ENCODE measurements at places on chromosomes 11 and 22.

- DNase-seq, result no peak
Measured at GRCh38 chr11:2643746-2644145, 56.0 kb downstream of the KCNQ1OT1 start.

DNA sequence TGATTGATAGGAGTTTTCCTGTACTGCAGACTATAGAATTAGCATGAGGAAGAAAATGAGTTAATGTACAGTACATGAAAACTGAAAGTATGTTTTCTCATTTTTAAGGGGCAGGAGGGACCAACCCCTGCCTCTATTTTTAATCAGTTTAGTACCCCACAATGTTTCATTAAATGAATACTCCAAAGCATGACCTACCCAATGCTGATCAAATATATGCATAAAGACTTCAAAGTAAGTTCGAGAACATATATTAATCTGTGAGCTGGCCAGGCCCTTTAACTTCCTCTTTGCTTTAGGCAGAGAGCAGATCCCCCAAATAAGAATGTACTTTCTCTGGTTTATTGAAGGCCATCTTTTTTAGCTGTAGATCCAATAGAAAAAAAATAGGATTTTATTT lies 161.0 kb downstream of the FCHSD2 start:
- no peak for DNase-seq

DNA sequence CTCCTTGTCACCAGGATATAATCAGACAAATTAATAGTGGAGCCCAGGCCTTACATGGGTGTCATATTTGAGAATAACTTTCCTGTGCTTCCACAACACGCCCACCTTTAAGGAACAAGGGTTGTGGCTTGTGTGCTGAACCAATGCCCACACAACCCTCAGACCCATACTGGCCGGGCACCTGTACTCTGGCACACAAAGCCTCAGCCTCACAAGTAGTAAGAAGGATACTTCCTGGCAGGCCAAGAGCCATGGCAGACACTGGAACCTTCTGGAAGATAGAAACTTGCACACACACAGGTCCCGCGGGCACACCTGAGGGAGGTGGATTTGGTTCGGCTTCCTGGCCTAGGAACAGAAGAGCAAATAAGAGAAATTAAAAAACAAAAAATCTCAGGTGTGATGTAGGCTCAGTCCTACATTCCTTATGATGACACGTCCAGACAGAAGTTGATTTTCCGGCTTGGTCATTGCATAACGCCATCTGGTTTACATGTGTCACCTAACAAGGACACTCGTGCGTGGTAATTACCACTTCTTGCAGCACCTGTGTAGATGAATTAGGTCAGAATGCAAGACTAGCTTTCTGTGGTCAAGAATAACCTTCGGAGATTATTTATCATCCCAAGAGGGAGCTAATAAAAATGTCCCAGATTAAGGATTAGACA lies 5.8 kb upstream of the BRD1 start:
- DNase-seq, result no peak

GRCh38 chr11:34546511-34547209 lies 33.1 kb upstream of the ELF5 start:
- DNase-seq, result no peak

DNA sequence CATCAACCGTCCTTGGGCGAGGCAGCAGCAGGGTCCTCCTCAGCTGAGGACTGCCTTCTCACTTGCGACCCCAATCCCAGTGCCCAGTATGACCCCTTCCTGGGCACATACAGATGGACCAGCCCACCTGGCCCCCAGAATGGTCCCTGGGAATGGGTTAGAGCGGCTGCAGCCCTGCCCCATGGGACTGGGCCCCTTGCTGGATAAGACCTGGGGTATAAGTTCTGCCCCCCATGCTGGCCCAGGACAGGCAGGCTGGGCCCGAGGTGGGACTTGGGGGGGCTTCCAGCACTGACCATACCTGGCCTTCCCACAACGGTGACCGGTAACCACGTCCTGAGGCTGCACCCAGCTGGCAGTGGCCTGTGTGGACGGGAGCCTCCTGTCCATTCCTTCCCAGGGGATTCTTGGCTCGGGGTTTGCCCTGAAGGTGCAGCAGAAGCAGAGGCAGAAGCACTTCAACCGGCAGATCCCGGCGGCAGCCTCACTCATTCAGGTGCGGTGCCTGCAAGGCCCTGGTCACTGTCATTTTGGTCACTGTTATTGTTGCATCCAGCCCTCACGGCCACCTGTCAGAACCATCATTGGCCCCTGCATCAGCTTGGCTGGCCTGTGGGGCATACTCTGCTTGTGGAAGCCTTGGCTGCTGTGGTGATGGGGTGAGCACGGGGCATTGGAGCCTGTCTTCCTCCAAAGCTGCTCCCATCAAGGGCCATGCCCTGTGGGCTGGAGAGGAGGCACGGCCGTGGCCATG lies 114.8 kb downstream of the KCNQ1OT1 start:
- DNase-seq, result no peak

GRCh38 chr11:28476049-28476448 lies 367.9 kb downstream of the METTL15 start:
- DNase-seq, result no peak

- no peak for DNase-seq
Measured at GRCh38 chr11:84853841-84854497, 773.2 kb downstream of the DLG2 start.

- peak; percentile 63 for DNase-seq
Measured at GRCh38 chr22:40426594-40427333, 56.4 kb downstream of the SGSM3 start.

- DNase-seq, result peak; percentile 7
Measured at GRCh38 chr11:33997584-33998251, 53.8 kb upstream of the CAPRIN1 start.

DNA sequence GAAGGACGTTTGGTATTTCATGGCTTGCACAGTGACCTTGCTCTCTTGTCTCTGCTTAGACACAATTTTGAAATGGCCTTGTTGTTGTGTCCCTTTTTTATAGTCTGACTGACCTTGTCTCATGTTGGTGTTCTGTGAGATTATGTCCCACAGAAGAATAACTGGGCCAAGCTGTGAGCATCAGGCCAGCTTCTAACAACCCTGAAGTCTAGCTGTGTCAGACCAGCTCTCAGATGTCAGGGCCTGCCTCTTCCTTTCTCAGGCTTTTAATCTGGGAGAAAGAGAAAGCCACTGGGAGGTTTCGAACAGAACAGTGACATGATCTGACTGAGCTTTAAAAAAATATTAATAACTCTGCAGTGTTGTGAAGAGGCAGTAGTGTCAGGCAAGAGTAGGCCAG lies 2.0 kb upstream of the UEVLD start:
- no peak for DNase-seq

DNA sequence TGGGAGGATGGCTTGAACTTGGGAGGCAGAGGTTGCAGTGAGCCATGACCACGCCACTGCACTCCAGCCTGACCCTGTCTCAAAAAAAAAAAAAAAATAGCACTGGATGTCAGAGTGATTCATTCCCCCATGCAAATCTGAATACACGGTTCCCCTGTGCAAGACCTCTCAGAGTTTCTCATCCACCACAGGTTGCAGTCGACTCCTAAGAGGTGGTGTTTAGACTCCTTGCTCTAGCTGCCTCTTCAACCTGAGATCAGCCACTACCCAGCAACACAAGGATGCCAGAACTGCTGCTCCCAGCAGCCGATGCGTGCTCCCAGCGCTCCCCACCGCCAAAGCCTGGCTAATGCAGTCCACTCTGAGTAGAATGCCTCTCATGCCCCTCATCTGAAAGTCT lies 97.5 kb downstream of the PARVA start:
- DNase-seq, result no peak

GRCh38 chr11:99893811-99894210 lies 793.3 kb upstream of the ARHGAP42 start:
- DNase-seq, result no peak

GRCh38 chr11:119700536-119701346 lies 28.3 kb downstream of the NECTIN1 start:
- peak; percentile 34 for DNase-seq
